Cortex of kidney (tissue), 1 donor: ENCODE measurements at places on chromosomes 7 and 10.

DNA sequence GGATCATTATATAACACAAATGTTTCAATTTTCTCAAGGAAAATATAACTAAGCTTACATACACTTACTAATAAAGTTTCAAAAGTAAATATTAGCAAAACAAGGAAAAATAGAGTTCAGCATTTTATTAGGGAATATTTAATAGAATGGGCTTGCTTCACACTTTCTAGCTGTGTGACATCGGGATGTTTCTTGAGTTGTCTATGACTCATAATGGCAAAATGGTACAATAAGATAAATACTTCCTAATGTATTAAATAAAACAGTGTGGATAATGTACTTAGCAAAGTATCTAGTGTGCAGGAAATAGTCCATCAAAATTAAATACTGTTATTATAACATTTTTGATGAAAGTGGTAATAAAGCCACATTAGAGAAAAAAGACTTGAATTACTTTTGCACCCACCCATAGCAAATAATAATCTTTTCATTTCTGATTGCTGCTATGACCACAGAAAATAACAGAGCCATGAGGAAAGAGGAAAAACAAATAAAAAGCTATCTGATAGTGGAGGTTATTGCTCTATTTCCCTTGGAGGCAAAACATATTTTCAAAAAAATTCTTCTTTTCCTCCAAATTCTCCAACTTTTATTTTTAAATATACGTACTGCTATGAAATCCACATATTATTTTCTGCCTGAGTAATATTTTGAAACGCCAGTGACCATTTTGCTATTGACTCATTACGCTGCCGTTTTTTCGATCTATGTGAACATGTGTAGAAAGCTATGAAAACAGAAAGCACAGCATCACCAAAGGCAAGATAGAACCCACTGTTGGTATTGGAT is 272.9 kb upstream of the KLF6 start:
- DNase-seq: no peak

GRCh38 chr7:47587976-47588375 is 6.1 kb upstream of the TNS3 start:
- no peak for DNase-seq

DNA sequence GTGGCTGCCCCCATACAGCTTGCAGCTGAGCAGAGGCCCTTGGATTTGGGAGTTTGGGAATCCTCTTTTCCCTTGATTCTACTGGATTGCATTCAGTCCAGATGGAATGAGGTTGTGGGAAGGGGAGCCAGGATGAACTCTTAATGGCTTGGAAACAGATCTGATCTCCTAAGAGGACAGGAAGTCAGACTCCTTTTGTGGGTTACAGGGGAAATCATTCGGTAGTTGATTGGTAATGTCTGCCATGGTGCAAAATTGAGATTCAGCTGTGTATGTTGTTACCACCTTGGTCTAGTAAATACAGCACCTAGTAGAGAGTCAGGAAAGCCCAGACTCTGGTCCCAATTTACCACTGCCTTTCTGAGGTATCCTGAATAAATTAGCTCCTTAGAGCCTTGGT is 144.2 kb upstream of the TNRC18 start:
- DNase-seq: no peak

DNA sequence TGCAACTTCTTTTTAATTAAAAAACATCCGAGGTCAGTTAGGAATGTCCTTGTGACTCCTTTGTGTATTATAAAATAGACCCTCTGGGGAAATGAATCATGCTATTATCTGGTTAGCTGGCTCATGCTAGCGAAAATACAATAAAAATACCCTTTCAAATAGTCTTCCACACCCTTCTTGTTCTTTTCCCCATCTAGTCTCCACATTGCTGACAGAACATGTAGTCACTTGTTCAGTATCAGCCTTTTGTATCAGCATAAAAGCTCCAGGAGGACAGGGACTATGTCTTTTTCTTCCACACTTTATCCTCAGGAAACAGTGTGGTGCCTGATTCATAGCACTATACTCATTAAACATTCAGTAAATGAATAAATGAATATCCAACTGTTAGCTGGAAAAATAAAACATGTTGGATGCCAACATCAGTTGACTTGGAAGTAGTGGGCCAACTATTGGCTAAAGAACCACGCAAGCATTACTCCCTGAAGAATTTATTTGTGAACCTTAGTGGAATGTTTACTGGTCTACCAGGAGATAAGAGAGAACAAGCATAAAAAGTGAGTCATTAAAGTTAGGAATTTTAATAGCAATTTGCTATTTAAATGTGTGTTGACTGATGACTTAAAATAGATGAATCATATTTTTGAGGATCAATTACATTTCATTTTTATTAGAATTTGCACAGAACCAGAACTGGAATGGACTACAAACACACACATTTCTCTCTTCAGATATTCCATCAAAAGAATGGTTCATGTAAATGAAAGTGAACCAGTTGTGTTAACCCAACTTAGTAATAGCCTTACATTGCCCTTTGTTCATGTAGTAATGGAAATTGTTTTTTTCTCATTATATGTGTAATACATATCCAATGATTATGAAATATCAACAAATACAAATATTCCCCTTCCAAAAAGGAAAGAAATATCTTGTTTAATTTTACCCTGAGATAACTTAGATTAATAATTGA is 129.6 kb downstream of the DKK1 start:
- DNase-seq: no peak

- no peak for DNase-seq
These were observed 25.4 kb upstream of the PRXL2A start for GRCh38 chr10:80382989-80383388.
